Natural killer cell (primary cell): ENCODE measurements at places on chromosomes 6 and 20.

DNA sequence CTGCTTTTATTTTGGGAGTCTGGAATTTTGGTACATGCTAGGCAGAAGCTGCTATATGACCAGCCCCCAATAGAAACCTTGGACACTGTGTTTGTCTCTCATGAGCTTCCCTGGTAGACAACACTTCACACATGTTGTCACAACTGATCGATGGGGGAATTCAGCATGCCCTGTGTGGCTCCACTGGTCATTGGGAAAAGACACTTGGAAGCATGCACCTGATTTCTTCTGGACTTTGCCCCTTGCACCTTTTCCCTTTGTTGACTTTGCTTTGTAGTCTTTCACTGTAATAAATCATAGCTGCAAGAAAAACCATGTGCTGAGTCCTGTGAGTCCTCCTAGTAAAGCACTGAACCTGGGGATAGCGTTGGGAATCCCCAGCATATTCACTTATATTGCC, 7.9 kb upstream of the WFDC10A start:
- H3K4me3 ChIP-seq: no peak overlapping the region
- H3K27ac ChIP-seq: no peak overlapping the region
- H3K27me3 ChIP-seq: no peaks in the 10 kb centered on the region
- no peak for DNase-seq

DNA sequence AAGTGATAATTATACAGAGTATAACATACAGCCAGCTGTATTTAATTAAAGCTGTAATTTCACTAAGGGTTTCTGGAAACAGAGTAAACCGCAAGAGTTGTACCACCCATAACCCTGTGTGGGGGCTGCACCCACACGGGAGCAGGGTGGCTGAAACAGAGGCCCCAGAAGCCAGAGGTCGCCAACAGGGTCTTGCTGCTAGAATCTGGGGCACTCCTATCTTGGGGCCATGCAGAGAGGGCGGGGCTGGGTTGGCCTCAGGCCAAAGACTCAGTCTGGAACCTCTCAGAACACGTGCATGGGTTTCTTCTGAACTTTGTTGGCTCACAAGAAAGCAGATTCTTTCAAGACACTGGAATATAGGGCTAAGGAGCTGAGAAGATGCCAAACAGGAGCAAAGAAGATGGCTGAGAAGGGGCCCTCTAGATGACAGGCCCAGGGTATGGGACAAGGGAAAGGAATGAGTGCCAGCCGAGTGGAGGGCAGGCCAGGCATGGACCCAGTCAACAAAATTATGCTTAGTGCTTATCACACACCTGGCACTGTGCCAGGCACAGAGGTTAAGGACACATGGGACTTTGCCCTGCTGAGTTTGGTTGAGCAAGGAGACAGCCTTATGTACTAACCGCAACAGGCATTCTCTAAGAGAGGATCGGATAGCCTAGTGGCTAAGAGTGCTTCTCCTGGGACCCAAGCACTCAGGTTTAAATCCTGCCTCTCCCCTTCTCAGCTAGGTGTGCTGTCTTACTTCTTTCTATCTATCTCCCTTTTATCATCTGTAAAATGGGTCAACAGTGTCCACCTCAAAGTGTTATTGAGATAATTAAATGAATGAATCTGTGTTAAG, 96.6 kb upstream of the FOXP4 start:
- no peak overlapping the region for H3K27ac ChIP-seq
- peaks cover 4% of the 10 kb centered on the region for H3K4me1 ChIP-seq
- H3K4me3 ChIP-seq: no peak overlapping the region
- no peaks in the 10 kb centered on the region for H3K36me3 ChIP-seq

GRCh38 chr20:39433466-39433865, 471.3 kb downstream of the DHX35 start:
- H3K36me3 ChIP-seq: no peaks in the 10 kb centered on the region
- no peak overlapping the region for H3K4me3 ChIP-seq
- H3K27ac ChIP-seq: no peak overlapping the region
- no peak for DNase-seq

- no peak overlapping the region for H3K4me3 ChIP-seq
- H3K27me3 ChIP-seq: no peaks in the 10 kb centered on the region
- DNase-seq: no peak
Observed at GRCh38 chr6:37520926-37521325, 21.2 kb upstream of the CCDC167 start.

DNA sequence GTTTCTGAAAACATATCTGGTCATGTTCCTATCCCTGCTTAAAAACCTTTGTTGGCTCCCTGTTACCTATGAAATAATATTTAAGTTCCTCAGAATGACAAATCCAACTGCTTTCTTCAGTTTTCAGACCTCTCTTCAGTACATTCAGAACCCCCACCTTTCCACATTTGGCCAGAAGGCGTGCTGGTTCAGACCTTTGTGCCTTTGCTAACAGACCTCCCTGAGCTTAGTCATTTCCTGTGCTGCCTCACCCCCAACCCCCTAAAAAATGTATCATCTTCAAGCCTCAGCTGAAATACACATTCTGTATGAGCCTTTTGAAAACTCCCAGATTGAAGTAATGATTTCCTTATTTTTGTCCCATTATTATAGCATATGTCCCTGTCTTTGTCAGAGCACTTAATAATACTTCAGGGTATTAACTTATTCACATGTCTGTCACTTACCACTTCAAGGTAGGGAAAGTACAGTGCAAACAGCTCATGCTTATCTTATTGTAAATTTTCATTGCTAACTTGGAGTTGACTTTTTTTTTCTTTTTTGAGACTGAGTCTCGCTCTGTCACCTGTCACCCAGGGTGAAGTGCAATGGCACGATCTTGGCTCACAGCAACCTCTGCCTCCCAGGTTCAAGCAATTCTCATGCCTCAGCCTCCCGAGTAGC, 19.7 kb downstream of the FAM217A start:
- H3K27me3 ChIP-seq: no peaks in the 10 kb centered on the region
- peaks cover 9% of the 10 kb centered on the region for H3K4me1 ChIP-seq
- peak; percentile 59 for DNase-seq
- H3K4me3 ChIP-seq: no peak overlapping the region

GRCh38 chr6:72424476-72424875, 197.4 kb upstream of the KCNQ5 start:
- peaks cover 2% of the 10 kb centered on the region for H3K27me3 ChIP-seq
- H3K4me3 ChIP-seq: no peak overlapping the region
- no peaks in the 10 kb centered on the region for H3K36me3 ChIP-seq
- H3K4me1 ChIP-seq: no peaks in the 10 kb centered on the region
- no peak for DNase-seq

DNA sequence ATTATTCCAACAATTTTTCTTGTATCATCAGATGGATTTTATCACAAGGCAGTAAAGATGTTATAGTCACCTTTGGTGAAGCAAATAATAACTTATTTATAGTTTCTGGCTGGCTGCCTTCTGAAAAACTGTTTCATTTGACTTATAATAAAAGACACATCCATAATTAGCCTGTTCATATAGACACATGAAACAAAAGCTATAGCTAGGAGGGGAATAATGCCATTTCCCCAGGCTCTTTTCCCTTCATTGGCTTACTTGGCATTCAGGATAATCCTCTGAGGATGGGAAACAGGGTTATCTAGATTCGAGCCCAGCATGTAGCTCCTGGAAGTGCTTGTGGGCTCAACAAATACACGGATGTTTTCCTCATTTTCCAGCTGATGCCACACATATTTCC, 17.5 kb downstream of the MMP24 start:
- no peaks in the 10 kb centered on the region for H3K27me3 ChIP-seq
- no peak overlapping the region for H3K27ac ChIP-seq
- DNase-seq: no peak

GRCh38 chr6:151018046-151018445, 152.5 kb downstream of the MTHFD1L start:
- no peak for DNase-seq
- no peaks in the 10 kb centered on the region for H3K36me3 ChIP-seq
- no peaks in the 10 kb centered on the region for H3K4me1 ChIP-seq
- H3K4me3 ChIP-seq: no peak overlapping the region
- no peaks in the 10 kb centered on the region for H3K27me3 ChIP-seq

- H3K4me1 ChIP-seq: no peaks in the 10 kb centered on the region
- no peak overlapping the region for H3K27ac ChIP-seq
- no peak overlapping the region for H3K4me3 ChIP-seq
Observed at GRCh38 chr6:139988685-139989084, 614.2 kb upstream of the CITED2 start.

DNA sequence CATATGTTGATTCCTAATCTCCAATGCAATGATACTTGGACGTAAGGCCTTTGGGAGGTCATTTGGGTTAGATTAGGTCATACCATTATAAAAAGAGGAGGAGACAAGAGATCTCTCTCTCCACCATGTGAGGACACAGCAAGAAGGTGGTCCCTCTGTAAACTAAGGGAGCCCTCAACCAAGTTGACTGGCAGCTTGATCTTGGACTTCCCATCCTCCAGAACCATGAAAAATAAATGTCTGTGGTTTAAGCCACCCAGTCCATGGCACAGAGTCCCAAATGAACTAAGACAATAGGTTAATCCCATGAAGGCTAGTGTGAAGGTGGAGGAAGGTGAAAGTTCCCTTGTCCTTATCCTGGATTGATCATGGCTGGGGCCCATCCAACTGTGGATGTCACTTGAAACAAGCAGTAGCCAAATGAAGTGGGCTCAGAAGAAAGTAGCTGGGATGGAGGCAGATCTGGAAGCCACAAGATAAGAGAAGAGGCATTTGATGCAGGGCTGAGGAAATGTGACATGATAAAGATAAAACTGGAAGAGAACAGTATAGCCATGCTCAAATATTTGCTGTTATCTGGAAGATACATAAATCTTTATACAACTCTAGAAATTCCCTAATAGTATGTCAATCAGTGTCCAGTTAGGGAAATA, 99.9 kb downstream of the BANF2 start:
- DNase-seq: no peak
- no peak overlapping the region for H3K27ac ChIP-seq
- no peak overlapping the region for H3K4me3 ChIP-seq
- H3K36me3 ChIP-seq: no peaks in the 10 kb centered on the region
- no peaks in the 10 kb centered on the region for H3K27me3 ChIP-seq

DNA sequence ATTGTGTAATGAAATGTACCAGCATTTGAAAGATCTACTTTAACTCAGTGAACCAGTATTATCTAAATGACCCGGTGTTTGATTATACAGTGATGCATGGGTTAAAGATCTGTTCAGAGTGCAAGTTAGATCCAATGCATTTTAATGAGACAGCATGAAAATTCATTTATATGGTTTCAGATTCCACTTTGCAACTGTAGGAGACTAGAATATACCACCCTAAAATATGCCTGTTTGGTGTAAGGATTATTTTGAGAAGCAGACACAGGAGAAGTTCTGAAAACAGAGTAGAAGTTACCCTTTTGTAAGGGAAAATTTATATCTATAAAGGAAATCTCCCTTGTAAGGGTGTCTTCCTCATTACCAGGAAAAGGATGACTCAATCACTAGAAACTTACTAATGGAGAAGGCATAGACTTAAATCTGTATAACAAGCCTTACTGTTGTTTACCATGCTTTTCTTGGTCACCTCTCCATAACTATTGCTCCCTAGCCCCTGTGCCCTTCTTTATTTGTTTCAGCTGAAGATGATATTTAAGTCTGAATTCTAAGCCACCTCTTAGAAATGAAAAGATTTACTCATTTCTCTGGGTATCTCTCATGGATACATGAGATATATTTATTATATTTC, 105.4 kb downstream of the NCOA3 start:
- no peak overlapping the region for H3K4me3 ChIP-seq
- no peaks in the 10 kb centered on the region for H3K27me3 ChIP-seq
- no peak for DNase-seq
- no peak overlapping the region for H3K27ac ChIP-seq
- H3K4me1 ChIP-seq: peaks cover 7% of the 10 kb centered on the region

DNA sequence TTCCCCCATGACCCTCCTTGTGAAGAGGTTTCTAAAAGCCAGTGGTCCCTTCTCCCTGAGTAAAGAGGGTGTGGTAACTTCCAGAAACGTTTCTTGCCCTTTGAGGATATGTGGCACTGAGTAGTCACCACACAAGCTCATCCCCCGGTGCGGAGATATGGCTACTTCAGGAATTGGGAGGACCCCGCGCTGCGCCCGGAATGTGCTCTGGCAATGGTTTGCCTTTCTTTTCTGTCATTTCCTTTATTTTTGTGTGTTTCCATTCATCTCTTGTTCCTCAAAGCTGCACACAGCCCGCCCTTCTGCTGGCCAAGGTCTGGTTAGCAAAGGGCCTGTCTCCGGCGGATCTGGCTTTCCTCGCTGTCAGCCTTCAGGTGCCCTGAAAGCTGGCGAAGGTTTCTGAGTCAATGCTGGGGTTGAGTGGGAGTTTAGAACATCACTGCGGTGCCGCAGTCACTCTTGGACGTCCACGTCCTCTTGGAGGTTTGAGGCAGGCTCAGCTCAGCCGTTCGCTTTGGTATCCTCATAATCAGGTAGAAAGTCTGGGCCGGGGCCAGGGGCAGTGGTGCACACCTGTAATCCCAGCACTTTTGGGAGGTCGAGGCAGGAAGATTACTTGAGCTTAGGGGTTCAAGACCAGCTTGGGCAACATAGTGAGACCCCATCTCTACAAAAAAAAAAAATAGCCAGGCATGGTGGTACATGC, 67.2 kb downstream of the TCP11 start:
- H3K36me3 ChIP-seq: peaks cover 5% of the 10 kb centered on the region
- H3K27me3 ChIP-seq: no peaks in the 10 kb centered on the region
- H3K4me3 ChIP-seq: no peak overlapping the region
- no peak for DNase-seq
- no peak overlapping the region for H3K27ac ChIP-seq
- H3K4me1 ChIP-seq: no peaks in the 10 kb centered on the region
